Activated T-helper 1 cell treated with anti-CD3 and anti-CD28 coated beads, Interleukin-2, amount 50 U/mL, for 16 hours (primary cell): ENCODE measurements at places on chromosomes 7 and 10.

DNA sequence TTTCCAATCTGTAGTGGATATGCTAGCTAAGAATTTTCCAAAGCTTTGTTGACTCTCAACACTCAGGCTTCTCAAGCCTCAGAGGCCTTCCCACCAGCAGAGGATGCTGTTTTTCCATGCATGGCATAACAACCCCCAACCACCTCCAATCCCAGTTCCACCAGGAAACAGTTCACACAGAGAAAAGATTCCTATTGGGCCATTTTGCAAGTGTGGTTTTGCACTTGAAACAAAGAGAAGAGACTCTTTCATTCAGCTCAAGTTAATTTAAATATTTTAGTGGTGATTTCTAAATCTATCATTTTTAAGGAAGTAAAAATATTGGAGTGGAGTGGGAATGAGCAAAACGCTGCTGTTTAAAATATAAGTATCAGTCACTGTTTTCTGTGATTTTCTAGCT is 105.6 kb upstream of the COL1A2 start:
- no peak for DNase-seq

DNA sequence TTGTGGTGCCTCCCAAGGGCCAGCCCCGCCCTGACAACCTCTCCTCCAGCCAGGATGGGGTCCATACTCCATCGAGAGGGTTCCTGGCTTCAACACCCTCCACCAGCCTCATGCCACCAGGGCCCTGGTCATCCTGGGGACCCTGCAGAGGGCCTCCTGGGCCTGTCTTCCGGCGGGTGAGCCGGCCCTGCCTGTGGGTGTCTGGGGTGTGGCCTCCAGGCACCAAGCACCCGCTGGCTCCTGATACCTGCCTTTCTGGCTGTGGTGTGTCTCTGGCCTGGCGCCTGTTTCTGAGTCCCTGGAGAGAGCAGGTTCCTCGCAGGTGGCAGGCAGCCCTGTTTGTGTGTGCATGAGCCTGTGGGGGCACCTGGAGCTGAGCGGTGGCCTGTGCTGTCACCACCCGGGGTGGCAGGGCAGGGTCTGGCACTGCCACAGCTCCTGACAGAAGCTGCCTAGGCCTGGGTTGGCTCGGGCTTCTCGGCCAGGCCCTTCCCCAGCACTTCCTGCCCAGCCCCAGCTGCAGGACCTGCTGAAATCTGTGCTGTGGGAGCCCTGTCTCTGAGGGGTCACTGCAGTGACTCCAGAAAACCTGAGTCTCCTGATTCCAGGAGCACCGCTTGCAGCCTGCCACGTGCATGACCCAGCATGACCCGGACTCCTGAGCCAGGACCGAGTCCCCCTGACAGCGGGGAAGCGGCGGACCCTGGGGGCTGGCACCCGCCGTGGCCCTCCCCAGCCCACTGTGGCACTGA is 18.4 kb downstream of the ADAM8 start:
- DNase-seq = no peak

DNA sequence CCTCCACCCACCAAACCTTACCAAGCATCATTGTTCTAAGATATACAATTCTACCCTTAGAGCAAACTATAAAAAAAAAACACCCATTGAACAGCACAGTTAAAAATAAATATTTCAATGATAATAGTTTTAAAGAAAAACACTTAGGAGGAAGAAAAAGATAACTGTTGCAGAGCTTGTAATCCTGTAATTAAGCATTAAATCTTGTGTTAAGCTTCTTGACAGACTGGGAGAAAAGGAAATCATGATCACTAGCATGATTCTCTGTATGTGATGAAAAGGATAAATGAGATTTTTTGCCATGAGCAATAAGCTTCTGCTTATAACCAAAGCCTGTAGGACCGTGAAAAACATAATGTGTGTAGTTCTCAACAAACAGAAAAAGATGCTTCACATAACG is 289.8 kb downstream of the CACNA2D1 start:
- no peak for DNase-seq

GRCh38 chr10:101481256-101481655 is 106.8 kb downstream of the POLL start:
- no peak for DNase-seq

DNA sequence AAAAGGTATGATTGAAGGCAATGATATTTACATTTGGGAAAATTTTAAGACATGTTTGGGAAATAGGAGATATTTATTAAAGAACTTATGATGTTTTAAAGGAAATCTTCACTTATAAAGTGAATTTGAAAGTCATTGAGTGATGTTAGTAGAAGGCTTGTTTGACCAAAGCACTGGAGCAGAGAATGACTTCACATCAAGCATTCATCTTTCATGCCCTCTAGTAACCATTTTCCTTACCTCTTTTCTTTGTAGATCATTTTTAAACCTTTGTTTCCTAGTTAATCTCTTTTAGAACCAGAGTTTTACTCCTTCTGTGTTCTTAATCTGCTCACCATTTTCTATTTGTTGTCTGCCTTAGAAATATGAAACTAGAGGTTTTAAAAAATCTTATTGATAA is 111.3 kb upstream of the FOXP2 start:
- DNase-seq = no peak

DNA sequence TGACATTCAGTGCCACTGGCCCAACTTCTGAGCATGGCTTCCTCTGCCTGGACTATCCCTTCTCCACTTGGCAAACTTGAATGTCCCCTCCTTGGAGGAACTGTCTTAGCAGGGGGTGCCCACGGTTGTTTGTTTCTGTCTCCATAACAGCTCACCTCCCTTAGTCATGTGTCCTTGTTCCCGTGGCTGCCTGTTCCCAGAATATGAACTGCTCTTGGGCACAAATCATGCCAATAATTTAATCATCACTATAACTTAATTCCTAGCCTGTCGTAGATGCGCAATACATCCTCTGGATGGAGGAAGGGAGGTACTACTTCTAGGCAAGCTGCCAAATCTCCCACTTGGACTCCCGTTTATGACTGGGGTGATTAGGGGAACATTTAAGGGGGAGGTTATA is 173.1 kb downstream of the MYOF start:
- DNase-seq = no peak

GRCh38 chr10:6228647-6229046 is 25.9 kb downstream of the PFKFB3 start:
- no peak for DNase-seq

DNA sequence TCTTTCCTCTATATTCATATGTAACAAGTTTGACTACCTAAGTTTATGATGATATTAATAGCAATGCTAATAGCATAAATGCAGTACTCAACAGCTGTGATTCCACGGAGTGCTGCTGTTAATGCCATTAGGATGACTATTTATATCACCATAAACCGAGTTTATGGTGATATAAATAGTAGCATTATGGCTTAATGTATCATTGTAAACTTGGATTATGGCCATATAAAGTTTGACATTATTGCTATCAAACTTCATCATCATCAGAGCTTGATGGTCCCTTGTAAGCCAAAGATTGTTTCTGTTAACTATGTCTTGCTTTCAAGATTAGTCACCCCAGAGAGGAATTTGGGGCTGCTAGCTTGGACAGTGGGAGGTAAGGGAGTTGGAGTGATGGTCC is 612.4 kb upstream of the C7orf33 start:
- DNase-seq = no peak

DNA sequence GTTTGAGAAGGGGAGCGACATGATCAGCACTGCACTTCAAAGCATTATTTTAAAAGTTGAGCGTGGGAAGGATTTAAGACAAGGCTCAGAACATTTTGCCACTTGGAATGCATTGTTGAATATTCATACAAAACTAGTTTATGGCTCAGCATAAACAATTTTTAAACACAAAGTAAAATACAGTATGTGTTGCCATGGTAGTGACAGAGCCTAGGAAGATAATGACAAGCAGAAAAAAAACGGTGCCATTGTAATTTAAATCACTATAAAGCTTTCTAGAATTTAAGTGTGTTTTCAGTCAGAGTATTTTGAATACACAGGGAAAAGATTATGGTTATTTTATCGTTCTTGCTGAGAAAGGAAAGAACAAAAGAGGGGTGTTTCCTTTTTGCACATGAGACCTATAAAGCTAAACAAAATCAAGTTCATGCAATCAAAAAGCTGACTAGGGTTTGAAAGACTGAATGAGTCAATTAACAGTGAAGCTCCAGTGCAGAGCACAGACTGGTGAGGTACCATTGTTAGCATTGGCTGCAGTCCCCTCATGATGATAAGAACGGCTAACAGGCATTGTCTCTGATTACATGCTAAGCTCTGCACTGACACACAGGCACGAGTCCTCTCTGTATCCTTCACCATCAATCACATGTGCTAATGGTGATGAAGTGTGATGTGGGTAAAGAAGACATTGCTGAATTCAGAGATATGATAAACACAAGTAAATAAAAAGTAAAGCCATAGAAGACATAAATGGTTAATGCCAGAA is 181.9 kb upstream of the VSTM2A start:
- DNase-seq = no peak

- DNase-seq = no peak
These were observed 196.5 kb downstream of the PHF14 start for GRCh38 chr7:11170175-11170574.

DNA sequence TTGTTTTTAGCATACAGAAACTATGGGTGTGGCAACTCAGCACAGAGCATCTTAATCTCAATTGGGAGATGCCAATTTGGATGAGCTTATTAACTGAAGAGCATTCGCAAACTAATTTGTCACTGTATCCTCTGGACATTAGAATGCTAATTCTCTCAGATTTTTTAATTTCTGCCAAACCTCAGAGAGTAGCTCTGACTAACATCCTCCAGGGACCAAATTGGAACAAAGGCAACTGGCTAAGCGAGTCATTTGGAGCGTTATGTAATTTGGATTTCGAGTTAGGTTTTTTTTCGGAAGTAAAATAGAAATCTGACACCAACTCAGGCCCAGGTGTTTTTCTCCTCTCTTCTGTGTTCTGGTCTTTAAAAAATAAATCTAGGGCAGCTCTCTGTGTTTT is 201.9 kb downstream of the BMPER start:
- DNase-seq = no peak

DNA sequence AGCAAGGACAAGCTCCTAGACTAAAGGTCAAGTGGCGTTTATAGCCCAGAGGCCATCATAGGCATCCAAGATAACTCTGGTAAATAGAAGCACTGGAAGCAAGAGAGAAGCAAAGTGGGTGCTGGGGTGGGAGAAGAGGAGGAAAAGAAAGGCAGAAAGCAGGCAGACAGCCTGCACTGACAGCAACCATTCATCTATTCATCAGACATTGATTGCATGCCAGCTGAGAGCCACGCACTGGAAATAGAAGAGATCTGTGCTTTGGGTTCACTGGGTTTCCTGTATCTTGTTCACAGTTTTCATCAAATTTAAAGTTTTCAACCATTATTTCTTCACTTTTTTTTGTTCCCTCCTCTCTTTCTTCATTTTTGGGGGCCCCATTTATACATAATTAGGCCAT is 4.7 kb upstream of the SLIT1 start:
- DNase-seq = no peak

GRCh38 chr7:87411186-87411585 is 64.3 kb downstream of the ABCB4 start:
- DNase-seq = no peak

DNA sequence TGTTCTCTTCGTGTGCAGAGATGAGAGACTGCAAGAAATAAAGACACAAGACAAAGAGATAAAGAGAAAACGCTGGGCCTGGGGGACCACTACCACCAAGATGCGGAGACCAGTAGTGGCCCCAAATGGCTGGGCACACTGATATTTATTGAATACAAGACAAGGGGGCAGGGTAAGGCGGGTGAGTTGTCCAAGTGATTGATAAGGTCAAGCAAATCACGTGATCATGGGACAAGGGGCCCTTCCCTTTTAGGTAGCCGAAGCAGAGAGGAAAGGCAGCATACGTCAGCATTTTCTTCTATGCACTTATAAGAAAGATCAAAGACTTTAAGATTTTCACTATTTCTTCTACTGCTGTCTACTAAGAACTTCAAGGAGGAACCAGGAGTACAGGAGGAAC is 762.1 kb downstream of the TNS3 start:
- no peak for DNase-seq
